ENCODE measurements at places on chromosomes 6 and 20.
A peak's percentile ranks its signal among the peaks of the same experiment; 100 is the strongest.

GRCh38 chr6:167441715-167442206 is 116.9 kb downstream of the TTLL2 start:
- peak; percentile 76 for DNase-seq

DNA sequence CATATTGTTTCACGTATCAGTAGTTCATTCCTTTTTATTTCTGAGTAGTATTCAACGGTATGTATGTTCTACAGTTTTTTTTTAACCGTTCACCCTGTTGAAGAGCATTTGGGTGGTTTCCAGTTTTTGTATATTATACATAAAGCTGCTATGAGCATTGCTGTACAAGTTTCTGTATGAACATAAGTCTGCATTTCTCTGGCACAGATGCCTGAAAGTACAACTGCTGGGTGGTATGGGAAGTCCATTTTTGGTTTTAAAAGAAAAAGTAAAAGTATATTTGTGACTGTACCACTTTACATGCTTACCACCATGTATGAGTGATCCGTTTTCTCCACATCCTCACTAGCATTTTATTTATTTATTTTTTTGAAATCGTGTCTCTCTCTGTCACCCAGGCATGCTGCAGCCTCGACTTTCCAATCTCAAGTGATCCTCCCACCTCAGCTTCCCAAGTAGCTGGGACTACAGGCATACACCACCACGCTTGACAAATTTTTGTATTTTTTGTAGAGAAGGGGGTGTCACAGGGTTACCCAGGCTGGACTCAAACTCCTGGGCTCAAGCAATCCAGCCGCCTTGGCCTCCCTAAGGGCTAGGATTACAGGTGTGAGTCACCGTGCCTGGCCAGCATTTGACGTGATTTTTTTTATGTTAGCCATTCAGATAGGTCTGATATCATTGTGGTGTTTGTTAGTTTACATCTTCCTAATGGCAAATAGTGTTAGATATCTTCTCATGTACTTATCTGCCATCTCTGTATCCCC is 11.0 kb upstream of the SIM1 start:
- DNase-seq = no peak

DNA sequence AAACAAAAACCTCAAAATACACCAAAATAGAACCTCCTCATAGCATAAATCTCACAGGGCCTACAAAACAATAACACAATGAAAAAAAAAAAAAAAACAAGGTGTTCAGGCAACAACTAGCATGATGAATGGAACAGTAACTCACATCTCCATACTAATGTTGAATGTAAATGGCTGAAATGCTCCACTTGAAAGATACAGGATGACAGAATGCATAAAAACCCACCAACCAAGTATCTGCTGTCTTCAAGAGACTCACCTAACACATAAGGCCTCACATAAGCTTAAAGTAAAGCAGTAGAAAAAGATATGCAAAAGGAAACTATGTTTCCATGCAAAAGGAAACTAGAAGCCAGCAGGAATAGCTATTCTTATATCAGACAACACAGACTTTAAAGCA is 121.3 kb downstream of the CDK19 start:
- no peak for DNase-seq

GRCh38 chr6:75802366-75802765 is 53.3 kb downstream of the MYO6 start:
- DNase-seq = peak; percentile 50

DNA sequence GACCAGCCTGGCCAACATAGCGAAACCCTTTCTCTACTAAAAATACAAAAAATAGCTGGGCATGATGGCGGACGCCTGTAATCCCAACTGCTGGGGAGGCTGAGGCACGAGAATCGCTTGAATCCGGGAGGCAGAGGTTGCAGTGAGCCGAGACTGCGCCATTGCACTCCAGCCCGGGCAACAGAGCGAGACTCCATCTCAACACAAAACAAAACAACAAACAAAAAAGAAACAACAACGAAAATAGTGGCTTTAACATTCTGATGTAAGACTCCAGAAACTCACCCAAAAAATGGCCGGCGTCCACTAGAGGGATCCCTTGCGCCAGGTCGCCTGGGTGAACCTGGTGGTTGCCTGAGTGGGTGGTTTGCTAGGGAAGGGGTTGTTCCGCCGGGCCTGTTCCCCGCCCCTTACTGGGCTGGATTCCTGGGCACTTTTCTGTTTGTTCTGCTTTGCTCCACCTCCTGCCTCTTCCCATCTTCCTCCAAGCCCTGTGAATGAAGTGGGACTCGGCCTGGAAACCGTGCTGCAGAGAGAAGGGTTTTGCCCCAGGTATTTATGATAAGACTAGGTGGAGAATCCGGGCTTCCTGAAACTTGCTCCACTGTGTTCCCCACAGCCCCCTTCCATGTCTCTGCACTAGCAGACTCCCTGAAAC is 1.5 kb downstream of the PABPC1L start:
- peak; percentile 57 for DNase-seq

- peak; percentile 18 for DNase-seq
Observed at GRCh38 chr6:98678481-98678880, 155.9 kb upstream of the POU3F2 start.

GRCh38 chr20:60102665-60103210 is 144.5 kb downstream of the CDH26 start:
- DNase-seq = no peak

DNA sequence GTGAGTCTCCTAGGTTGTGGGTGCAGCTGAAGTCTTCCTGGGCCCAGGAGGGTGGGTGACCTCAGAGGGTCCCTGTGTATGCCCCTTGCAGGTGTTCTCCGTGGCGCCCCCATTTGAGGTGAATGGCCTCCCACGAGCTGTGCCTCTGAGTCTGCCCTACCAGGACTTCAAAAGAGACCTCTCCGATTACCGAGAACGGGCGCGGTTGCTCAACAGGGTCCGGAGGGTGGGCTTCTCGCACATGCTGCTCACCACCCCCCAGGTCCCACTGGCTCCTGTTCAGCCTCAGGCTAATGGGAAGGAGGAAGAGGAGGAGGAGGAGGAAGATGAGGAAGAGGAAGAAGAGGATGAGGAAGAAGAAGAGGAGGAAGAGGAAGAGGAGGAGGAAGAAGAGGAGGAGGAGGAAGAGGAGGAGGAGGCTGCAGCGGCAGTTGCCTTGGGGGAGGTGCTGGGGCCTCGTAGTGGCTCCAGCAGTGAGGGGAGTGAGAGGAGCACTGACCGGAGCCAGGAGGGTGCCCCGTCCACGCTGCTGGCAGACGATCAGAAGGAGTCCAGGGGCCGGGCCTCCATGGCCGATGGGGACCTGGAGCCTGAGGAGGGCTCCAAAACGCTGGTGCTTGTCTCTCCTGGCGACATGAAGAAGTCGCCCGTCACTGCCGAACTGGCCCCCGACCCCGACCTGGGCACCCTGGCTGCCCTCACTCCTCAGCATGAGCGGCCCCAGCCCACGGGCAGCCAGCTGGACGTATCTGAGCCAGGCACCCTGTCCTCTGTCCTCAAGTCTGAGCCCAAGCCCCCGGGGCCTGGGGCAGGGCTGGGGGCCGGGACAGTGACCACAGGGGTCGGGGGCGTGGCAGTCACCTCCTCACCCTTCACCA is 15.2 kb upstream of the SLC22A7 start:
- no peak for DNase-seq

DNA sequence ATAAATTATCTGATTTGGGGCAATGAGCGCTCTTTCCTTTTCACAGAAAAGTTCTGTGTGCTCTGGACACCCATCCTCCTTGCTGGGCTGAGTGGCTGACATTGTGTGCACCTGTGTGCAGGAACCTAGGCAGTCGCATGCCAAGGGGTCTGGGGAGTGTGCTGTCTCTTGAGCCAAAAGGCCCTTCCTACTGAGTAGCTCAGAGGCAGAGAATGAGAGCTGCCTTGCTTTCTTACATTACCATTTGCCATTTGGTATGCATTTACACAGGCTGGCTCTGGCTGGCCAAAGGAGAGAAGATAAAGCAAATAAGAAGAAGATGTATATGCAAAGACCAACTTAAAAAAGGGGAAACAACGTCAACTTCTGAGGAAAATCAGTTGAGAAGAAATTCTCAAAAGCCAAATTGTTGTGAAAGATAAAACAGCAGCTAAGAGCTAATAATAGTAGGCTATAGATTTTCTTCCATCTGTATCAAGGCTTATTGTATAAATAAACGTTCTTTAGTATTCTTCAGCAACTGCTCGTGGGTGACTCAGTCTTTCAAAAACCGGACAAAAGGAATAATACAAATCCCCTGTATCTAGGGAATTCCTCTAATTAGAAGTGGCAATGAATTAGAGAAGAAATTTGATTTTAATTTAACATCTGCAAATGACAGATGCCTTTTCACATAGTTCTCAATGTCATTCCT is 121.9 kb downstream of the INSM1 start:
- peak; percentile 11 for DNase-seq

- DNase-seq = peak; percentile 93
Observed at GRCh38 chr6:30626484-30627366, at the start of gene ATAT1. Gene ATAT1, plus strand, starts transcription at chr6:30626874.

- DNase-seq = no peak
Observed at GRCh38 chr6:25177500-25178028, 101.6 kb upstream of the CARMIL1 start.

Data from astrocyte of the hippocampus (primary cell).